ENCODE measurements at places on chromosomes 7 and 10.

- no peak for DNase-seq
Measured at GRCh38 chr7:5333121-5334045, 50.6 kb downstream of the SLC29A4 start.

GRCh38 chr10:104923501-104923900 lies 282.4 kb downstream of the SORCS3 start:
- DNase-seq: no peak

GRCh38 chr10:50497758-50498157 lies 126.0 kb downstream of the SGMS1 start:
- no peak for DNase-seq

DNA sequence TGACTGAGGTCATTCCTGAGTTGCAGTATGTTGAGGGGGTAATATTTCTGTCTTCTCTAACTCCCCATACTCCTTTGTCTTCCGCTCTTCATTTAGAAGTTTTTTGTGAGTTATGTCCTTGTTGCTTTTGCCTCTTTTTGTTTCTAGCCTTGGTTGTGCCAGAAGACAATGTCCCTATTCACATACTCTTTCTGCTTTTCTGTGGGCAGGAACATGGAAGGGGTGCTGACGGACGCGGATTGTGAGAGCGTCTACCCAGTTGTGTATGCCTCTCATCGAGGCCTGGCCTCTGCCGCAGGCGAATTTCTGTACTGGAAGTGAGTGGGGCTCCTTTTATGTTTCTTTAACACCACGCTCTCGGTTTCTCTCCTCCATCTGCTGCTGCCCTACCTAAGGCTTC lies 20.5 kb downstream of the STAG3 start:
- no peak for DNase-seq

DNA sequence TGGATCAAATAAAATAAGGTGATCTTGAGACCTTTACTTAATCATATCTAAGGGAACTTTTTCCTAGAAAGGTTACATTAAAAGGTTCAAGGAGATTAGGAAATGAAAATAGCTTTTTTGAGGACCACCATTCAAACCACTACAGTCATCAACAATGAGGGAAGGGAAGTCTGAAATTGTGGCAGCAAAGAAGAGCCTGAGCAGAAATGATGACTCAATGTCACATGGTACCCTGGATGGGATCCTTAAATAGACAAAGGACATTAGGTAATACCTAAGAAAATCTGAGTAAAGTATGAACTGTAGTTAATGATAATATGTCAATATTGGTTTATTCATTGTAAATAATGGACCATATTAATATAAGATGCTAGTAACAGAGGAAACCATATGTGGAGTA lies 236.0 kb downstream of the SEMA3D start:
- no peak for DNase-seq

DNA sequence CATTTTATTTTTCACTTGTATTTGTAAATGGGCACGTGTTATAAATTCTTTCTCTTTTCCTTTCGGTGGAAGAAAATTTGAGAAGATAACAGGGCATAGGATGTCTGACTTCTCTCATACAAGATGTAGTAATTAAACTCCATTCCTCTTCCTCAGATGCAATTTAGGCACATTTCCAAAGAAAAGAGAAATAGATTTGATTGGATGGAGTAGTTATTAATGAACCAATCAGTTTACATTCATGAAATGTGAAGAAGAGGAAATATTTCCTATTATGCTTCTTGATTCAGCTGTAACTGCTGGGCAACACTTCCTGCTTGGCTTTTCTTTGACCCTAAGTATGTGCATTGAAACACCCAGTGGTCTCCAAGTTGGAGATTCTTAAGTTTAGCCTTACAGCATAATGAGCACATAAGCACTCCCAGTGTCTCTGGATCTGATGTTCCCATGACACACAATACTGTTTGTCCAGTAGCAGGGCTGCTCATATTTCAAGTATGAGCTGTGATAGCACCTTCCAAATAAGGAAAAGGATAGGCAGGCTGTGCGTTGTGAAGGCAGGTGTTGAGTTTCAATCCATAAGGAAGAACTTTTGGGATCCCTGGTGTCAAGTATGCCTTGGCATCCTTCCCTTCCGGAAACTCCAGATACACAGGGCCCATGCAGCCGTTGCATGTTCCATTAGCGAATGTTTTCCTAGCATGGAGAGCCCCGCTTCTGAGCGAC lies 33.4 kb upstream of the COBL start:
- DNase-seq: no peak

DNA sequence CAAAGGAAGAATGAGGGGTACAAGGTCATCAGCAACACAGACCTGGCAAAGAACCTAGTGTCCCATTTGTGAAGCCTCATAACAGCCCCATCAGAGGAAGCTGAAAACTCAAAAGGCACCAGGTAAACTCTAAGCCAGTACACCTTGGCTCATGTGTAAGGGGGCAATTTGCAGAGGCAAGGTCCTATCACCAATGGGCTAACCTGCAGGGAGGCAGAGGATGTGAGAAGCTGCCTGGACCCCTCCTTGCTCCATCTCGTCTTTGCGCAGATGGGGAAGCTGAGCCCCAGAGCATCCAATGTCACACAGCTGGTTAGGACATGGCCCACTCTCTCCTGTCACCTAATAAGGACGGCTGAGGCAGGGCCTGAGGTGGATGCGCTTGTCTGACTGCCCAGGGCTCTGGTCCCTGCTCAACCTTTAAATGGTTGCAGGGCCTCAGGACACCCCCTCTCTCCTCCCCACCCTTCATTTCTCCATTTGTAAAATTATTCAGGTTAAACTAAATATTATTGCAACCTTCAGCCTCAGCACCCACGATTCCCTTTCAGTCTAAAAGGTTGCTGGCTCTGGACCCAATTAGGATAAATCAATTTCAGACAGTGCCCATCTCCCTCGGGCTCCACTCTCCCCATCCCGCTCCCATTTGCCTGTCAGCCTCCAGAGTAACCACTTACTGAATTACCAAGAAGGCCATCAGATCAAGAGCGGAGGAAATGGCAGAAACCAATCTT lies 135.3 kb downstream of the OAT start:
- DNase-seq: no peak

GRCh38 chr7:137266764-137267163 lies 76.8 kb downstream of the PTN start:
- no peak for DNase-seq

- no peak for DNase-seq
Measured at GRCh38 chr10:33155720-33156638, 178.5 kb downstream of the NRP1 start.

GRCh38 chr7:50783801-50784507 lies 1.3 kb upstream of the GRB10 start:
- no peak for DNase-seq

- DNase-seq: no peak
Measured at GRCh38 chr10:17805330-17805729, 3.8 kb upstream of the MRC1 start.

GRCh38 chr10:128098631-128099030 lies 27.6 kb downstream of the MKI67 start:
- no peak for DNase-seq

DNA sequence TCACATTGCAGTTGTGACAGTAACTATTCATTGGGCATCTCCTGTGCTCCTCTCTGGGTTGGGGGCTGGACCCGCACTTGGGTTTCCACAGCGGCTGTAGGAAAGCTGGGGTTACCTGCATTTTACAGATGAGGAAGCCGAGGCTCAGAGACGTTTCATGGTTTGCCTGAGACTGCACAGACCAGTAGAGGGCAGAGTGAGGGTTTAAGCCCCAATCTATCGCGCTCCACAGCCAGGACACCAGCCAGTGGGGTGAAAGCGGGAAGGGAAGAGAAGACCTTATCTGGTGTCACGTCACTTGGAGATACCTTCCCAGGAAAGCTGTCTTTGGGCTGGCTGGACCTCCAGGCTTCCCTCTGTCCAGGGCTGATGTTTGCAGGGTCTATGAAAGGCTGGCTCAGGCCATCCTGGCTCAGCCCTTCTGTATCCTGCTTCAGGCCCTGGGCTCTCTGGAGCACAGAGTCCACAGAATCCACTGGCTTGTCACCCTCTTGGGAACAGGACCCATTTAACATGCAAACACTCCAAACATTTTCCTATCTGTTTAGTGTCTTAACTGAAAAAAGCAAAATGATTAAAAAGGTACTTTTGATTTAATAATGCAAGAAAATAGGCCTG lies 167.7 kb downstream of the EMX2 start:
- DNase-seq: no peak

DNA sequence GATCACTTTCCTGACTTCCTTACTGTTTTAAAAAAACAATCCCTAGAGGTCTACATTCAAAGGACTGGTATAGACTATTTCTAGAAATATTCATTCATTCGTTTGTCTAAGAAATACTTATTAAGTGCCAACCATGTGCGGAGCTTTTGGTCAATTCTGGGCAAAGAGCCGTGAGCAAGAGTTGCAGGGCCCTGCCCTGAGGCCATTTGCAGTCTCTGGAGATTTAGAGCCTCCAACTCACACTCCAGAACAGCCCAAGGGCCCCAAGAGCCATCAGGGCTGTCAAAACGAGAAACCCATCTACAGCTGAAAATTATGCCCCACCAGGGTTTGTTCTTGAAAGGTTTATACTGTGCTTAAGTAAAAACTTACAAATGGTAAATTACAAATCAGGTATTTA lies 16.2 kb downstream of the WDR91 start:
- DNase-seq: no peak

GRCh38 chr7:90190995-90191394 lies 20.5 kb upstream of the STEAP2 start:
- DNase-seq: no peak

- DNase-seq: no peak
Measured at GRCh38 chr7:83629117-83629880, 19.6 kb downstream of the SEMA3E start.

GRCh38 chr10:132943058-132943790 lies 854 bp upstream of the CFAP46 start:
- no peak for DNase-seq

- no peak for DNase-seq
Measured at GRCh38 chr7:6164491-6164890, 107.9 kb downstream of the CYTH3 start.

DNA sequence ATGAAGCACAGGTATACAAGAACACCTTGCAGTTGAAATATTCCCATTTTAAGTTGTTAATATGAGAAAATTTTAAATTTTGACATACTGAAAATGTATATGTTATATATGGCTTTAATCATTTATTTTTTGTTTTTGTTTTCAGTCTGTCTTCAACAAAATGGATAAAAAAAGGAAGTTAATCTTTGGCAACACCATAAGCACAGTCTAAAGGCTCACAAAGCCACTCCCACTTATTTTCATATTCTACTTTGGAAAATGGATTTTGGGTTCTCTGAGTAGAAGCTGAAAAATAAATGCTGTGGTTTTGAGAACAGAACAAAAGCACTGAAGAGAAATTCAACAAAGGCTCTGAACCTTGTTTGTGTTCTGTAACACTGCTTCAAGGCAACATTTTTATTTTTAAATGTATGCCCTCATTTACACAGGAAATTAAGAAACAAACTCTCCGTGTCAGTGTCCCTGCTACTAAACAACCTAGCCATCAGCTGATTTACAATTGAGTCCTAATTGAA lies 81.3 kb upstream of the LRRN3 start:
- DNase-seq: no peak

- DNase-seq: peak; percentile 84
Measured at GRCh38 chr10:119872860-119873681, 428 bp upstream of the MCMBP start.

GRCh38 chr7:120181499-120181898 lies 91.5 kb upstream of the KCND2 start:
- no peak for DNase-seq

GRCh38 chr10:112728118-112728883 lies 221.7 kb upstream of the TCF7L2 start:
- DNase-seq: no peak

GRCh38 chr7:106766551-106766950 lies 98.5 kb upstream of the PIK3CG start:
- DNase-seq: no peak

- DNase-seq: no peak
Measured at GRCh38 chr10:91549262-91549661, 83.6 kb downstream of the PPP1R3C start.

GRCh38 chr10:55330486-55330885 lies 529.5 kb upstream of the PCDH15 start:
- DNase-seq: no peak

DNA sequence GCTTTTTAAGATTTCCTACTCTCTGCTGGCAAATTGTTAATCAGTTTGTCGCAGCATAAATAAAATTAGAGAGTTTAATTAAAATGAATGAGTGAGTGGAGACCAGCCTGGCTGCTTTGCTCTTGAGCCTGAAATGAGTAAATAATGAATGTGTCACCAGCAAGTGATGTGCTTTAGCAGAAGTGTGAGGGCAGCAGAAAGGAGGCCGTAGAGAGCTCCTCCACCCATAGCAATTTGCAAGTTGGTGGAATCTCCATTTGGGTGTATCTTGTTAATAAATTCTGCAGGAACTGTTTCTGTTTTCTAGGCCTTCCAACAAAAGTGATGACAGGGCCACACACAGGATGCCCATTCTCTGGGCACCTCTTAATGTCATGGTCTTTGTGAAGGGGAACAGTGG lies 18.8 kb upstream of the ERCC6 start:
- no peak for DNase-seq

DNA sequence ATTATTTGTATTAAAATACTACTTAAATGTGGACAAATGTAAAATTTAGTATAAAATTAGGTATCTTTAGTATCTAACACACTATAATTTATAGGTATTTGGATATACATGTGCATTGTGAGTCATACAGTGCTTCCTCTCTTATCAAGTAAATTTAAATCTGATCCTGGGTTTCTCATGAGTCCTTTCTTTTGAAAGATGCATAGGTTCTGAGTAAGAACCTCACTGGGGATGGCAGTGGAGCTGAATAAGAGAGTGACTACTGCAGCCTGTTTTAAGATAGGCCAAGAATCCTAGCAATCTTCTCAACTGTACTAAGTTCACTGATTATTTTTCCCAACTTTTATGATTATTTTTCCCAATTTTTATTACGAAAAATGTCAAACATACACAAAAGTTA lies 16.2 kb downstream of the CEP55 start:
- DNase-seq: no peak

GRCh38 chr7:107461938-107462533 lies 7.8 kb upstream of the GPR22 start:
- no peak for DNase-seq

DNA sequence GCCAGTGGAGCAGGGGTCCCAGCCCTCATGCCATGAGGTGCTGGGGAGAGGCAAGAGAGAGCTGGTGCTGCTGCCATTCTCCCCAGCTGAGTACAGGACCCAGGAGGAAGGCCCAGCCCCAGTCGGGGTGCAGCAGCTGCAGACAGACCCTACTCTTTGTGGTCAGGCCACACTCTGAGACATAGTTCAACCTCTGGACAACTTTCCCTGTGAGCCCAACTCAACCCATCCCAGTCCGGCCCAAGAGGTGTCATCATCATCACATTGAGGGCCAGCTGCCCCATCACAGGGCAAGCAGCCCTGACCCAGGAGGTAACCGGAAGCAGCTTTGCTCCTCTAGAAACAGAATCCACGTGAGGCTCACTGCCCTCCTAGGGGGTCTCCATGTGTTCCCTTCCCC lies 133.8 kb upstream of the KCNMA1 start:
- DNase-seq: no peak

GRCh38 chr10:34743814-34744213 lies 71.3 kb downstream of the PARD3 start:
- no peak for DNase-seq

- no peak for DNase-seq
Measured at GRCh38 chr7:16660702-16661464, 14.9 kb downstream of the BZW2 start.

- no peak for DNase-seq
Measured at GRCh38 chr10:132059760-132060508, 5.8 kb upstream of the JAKMIP3 start.

- DNase-seq: no peak
Measured at GRCh38 chr10:2782265-2782664, 285.1 kb upstream of the PFKP start.

- no peak for DNase-seq
Measured at GRCh38 chr10:63281967-63282366, 148.8 kb downstream of the NRBF2 start.

GRCh38 chr7:2404714-2405119 lies 1.3 kb downstream of the CHST12 start:
- no peak for DNase-seq

All from activated CD4-positive, CD25-positive, alpha-beta regulatory T cell (primary cell).